ENCODE measurements at places on chromosomes 7 and 10. TPM values are rescaled to one million over a fixed set of nuclear protein-coding genes. Genes with fewer than 3 reads are reported as not detected.

The C7orf33 gene
- not detected for total RNA-seq

The ZNF239 gene
- total RNA-seq = 12.1 TPM

The ZNF467 gene
- 1.9 TPM for total RNA-seq

The ZNF736 gene
- total RNA-seq = not detected

The HTR5A gene
- not detected for total RNA-seq

The PVRIG gene
- not detected for total RNA-seq

The NUTM2B gene
- total RNA-seq = 1.8 TPM

The PTN gene
- total RNA-seq = 228 TPM

The GHRHR gene
- total RNA-seq = 0.84 TPM

The OR2A1 gene
- total RNA-seq = 0.19 TPM

The ARPC1A gene
- 216 TPM for total RNA-seq

The RARRES2 gene
- total RNA-seq = 26.3 TPM

The SMC3 gene
- 87.8 TPM for total RNA-seq

GRCh38 chr7:1638215-1638661 lies 31.8 kb upstream of the ELFN1 start:
- no peak overlapping the region for H3K27ac ChIP-seq
- no peak overlapping the region for H3K4me3 ChIP-seq
- DNase-seq = no peak
- peaks cover 2% of the 10 kb centered on the region for H3K27me3 ChIP-seq
- H3K4me1 ChIP-seq = no peaks in the 10 kb centered on the region

DNA sequence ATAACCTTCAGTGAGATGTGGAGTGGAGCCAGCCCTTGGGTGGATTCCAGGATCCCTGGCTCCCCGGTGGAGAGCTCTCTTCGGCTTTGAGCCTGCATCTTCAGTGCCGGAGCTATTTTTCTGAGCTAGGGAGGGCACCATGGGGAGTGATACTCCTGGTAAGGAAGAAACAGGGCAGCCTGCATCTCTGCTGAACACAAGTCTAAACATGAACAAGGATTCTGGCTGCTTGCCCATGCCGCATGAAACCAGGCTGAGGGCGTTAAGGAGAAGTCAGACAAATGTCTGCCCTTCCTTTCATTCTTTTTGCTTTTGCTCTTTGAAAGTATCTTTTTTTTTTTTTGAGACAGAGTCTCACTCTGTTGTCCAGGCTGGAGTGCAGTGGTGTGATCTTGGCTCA lies 60.4 kb downstream of the EVX1 start:
- H3K4me1 ChIP-seq = no peaks in the 10 kb centered on the region
- no peak overlapping the region for H3K27ac ChIP-seq
- H3K36me3 ChIP-seq = no peaks in the 10 kb centered on the region
- DNase-seq = no peak
- no peak overlapping the region for H3K4me3 ChIP-seq

DNA sequence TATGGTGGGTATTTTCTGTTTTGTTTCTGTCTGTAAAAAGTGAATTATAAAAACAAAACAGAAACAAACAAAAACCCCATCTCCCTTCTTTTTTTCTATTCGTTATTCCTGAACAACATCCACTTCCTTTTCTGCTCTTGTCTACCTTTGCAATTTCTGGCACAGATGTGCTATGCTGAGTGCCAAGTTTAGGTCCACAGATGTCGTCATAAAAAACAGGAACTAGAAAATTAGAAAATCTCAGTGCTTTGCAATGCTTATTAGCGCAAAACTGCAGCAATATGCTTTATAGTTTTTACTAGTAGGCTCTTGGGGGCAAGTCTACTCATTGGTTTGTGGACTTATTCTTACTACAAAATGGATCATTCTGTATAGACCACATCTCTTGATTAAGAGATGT lies 94.2 kb upstream of the PRKCQ start:
- peaks cover 34% of the 10 kb centered on the region for H3K27me3 ChIP-seq
- H3K27ac ChIP-seq = no peak overlapping the region
- no peak for DNase-seq
- no peaks in the 10 kb centered on the region for H3K36me3 ChIP-seq

DNA sequence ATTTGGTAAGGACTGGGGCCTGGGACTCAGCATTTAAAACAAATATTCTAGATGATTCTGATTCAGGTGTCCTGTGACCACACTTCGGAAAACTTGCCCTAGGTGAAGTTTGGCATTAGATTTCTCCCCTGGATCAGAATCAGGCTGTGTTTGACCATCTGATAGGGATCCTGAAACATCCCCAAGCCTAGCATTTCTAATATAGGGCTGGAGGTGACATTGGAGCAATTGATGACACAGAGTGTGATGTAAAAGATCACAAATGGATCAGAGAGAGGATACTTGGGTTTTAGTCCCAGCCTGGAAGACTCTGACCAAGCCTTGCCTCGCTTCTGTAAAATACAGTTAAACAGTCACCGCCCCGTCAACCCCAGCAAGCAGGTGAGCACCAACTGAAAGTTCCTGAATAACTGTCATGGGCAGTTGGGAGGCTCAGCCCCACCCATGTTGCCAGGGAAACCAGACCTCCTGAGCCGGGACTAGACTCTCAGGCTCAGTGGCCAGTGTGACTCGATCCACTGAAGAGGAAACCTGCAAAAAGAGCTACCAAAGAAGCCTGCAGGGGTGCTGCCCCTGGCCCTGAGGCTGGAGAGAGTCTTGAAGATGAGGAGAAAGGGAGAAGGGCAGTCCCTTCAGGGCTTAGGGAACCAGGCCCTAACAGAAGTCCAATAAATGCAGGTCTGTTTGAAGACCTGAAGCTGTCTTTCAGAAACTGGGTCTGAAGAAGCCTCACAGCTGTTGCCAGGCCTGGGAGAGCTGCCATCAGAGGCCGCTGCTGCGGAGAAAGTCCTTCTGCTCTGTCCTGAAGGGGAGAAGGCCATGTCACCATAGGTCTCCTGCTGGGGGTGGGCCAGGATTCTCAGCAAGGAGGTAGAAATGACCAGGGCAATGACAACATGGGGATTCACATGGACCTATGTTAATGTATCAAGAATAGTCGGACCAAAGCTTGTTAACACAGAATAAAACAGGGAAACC lies 126.1 kb upstream of the KCNMA1 start:
- no peaks in the 10 kb centered on the region for H3K27me3 ChIP-seq
- no peaks in the 10 kb centered on the region for H3K4me1 ChIP-seq
- no peak for DNase-seq
- H3K27ac ChIP-seq = no peak overlapping the region
- no peak overlapping the region for H3K4me3 ChIP-seq

GRCh38 chr10:62554632-62555199 lies 180.5 kb downstream of the ZNF365 start:
- H3K27me3 ChIP-seq = no peaks in the 10 kb centered on the region
- no peak for DNase-seq
- H3K4me1 ChIP-seq = peaks cover 5% of the 10 kb centered on the region
- no peak overlapping the region for H3K4me3 ChIP-seq
- no peaks in the 10 kb centered on the region for H3K36me3 ChIP-seq

DNA sequence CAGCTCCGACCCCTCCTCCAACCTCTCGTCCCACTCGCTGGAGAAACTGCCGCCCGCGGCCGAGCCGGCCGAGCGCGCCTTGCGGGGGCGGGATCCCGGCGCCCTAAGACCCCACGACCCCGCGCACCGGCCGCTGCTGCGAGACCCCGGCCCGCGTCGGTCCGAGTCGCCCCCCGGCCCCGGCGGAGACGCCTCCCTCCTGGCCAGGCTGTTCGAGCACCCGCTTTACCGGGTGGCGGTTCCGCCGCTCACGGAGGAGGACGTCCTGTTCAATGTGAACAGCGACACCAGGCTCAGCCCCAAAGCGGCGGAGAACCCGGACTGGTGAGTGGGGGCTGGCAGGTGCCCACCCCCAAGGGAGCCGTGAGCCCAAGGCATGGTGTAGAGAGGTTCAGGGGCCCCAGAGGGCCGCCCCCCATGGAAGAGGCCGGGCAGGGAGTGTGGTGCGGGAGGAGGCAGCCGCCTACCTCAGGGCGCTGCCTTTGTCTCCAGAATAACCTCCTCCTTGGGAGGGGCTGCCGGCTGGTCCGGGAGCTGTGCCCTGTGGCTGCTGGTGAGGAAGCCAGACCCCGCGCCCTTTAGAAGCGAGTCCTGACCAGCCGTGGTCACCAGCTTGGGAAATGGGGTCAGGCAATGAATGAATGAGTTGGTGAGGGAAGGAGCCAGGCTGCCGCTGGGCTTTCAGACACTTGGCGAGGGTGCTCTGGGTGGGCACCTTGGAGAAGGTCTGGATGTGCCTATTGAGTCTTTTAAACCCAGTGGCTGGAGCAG lies 1.3 kb downstream of the FAM20C start:
- DNase-seq = no peak
- peaks cover 38% of the 10 kb centered on the region for H3K4me1 ChIP-seq
- H3K27ac ChIP-seq = no peak overlapping the region
- H3K27me3 ChIP-seq = peaks cover 35% of the 10 kb centered on the region
- peaks cover 12% of the 10 kb centered on the region for H3K36me3 ChIP-seq

DNA sequence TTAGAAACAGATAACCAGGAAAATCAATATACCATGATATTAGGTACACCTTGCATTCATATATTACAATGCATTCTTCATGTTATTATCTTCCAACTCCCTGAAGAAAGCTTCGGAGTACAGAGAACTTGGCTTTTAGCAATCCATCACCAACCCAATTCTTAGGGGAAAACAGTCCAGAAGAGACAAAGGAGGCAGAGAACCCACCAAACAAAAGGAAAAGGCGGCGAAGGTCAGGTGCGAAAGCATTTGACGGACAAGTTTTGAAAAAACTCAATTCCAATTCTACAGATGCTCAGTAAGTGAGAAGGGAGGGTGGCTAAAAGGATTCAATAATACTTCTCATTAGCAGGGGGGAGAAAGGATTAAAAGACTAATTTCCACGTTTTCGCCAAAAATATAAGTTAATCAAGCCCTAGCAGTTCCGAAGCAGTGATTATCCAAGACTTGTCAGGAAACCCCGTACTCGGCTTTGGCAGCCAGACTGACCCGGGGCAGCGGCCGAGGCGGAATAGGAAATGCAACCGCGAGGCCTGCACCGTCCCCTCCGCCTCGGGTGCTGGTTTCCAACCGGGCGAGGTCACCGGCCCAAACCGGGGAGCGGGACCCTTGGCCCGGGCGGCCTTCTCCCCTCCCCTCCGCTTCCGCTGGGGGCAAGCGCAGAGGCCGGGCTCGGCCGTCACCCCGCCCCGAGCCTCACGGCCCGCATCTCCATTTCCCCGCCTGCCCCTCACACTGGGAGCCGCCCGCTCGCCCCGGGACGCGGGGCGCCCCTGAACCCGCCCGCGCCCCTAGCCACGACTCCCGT lies 747 bp downstream of the GDI2 start:
- H3K36me3 ChIP-seq = peaks cover 6% of the 10 kb centered on the region
- H3K27ac ChIP-seq = peak overlapping the region; percentile 59
- peak; percentile 30 for DNase-seq
- peaks cover 50% of the 10 kb centered on the region for H3K4me1 ChIP-seq

DNA sequence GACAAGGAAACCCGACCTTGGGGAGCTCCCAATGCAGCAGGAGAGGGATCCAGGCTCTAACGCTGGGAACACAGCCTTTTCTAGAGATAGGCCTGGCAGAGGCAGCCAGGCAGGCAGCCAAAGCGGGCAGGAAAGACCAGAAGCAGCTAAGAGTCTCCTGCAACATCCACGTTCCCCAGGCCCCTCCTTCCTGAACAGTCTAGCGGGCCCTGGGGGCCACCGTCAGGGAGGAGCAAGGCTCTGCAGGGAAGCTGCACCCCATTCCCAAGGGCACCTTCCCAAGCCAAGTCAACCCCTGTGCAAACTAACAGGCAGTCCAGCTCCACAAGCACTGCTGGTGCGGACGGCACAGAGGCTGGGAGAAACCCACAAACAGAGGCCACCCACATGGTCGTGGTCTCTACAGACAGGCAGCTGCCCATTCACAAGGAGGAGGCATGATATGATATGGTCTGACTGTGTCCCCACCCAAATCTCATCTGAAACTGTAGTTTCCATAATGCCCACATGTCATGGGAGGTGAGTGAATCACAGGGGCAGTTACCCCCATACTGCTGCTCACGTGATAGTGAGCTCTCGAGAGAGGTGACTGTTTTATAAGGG lies 115.7 kb downstream of the MAD1L1 start:
- H3K27me3 ChIP-seq = no peaks in the 10 kb centered on the region
- no peak overlapping the region for H3K4me3 ChIP-seq
- H3K36me3 ChIP-seq = peaks cover 22% of the 10 kb centered on the region

DNA sequence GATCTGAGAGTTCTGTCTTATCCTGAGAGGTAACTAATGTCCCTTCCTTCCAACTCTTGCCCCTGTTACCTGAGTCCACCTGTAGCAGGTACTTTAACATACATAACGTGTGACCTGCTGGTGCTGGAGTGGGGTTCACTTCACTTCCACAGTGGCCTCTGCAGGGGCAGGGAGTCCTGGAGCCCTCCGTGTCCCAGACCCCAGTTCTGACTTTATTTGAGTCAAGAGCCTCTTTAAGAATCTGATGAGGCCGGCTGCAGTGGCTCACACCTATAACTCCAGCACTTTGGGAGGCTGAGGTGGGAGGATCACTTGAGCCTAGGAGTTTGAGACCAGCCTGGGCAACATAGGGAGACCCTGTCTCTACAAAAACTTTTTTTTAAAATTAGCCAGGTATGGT lies 117.0 kb upstream of the RET start:
- H3K27ac ChIP-seq = no peak overlapping the region
- no peak overlapping the region for H3K4me3 ChIP-seq
- H3K27me3 ChIP-seq = no peaks in the 10 kb centered on the region
- H3K36me3 ChIP-seq = no peaks in the 10 kb centered on the region
- no peaks in the 10 kb centered on the region for H3K4me1 ChIP-seq

DNA sequence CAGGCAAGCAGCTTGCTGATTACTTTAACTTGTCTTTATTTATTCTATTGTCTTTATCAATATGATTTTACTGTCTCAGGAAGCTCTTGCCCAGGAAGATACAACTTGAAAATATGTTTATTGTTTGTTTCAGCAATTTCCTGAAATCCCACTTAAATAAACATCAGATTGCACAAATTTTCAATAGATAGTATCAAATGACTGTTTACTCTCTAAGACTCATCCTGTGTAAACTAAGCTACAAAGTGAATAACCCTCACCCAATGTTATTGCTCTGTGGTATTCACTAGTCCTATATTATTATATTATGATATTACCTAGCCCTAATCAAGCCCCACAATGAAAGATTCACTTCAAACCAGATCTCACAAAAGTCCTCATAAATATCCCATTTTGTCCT lies 130.4 kb upstream of the HPS1 start:
- no peak overlapping the region for H3K4me3 ChIP-seq
- no peak overlapping the region for H3K27ac ChIP-seq
- H3K36me3 ChIP-seq = no peaks in the 10 kb centered on the region

DNA sequence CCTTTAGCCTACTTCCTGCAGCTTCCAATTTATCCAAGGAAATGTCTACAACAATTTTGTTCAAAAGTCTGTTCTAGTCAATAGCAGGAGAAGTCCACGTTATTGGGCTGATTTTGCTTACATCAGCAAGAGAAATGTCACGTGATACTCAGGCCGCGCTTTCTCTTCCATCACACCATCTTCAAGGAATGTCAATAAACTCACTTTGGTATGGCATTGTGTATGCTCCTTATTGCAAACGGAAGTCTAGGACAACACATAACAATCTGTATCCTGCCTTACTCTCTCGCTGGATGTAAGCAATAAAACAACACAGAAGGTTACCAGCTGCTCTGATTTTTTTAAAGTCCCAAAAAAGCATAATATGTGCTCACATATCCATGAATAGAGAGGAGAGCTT lies 17.1 kb upstream of the STK17A start:
- H3K36me3 ChIP-seq = no peaks in the 10 kb centered on the region
- no peak overlapping the region for H3K4me3 ChIP-seq
- no peaks in the 10 kb centered on the region for H3K4me1 ChIP-seq

Data from neural crest cell (in vitro differentiated cells).